Fibroblast of lung (primary cell): ENCODE measurements at places on chromosomes 11 and 22.

DNA sequence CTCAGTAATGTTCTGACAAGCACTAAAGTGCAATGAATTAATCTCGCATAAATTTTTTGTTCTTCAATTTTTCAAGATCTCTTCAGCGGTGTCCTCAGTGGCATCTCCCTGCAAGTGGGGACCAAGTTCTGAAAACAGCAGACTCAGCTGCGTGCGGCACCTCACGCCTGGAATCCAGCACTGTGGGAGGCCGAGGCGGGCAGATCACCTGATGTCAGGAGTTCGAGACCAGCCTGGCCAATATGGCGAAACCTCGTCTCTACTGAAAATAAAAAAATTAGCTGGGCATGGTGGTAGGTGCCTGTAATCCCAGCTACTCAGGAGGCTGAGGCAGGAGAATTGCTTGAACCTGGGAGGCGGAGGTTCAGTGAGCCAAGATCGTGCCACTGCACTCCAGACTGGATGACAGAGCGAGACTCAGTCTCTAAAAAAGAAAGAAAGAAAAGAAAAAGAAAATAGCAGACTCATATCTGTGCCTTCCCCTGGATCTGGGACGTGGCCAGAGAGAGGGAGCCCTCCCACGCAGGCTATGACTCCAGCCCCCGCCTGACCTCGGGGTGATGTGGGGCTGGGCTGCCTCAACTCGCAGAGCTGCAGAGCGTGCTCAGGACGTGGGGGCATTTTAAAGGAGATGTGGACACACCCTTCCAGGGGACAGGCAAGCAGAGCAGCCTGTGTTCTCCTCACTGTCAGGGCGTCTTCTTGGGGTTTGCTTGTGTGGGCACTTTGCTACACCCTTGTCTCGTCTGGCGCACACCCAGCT is 346.6 kb downstream of the BRD1 start:
- no peak for DNase-seq

DNA sequence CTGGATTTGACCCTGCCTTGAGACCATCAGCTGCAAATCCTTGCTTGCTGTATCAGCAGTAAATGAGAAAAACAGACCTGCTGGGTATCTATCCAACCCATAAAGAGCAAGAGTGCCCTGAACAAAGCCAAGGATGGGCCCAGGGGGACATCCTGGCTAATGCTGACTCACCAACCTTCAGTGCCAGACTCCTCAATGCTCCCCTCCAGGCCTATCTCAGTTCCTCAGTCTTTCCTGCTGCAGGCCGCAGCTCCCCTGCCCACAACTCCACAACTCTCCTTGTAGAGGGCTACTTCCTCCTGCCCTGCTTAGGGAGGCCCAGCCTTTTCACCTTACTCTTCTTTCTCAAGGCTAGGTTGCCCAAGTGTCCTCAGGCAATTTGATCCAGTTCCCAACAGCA is 2.6 kb downstream of the LAMTOR1 start:
- DNase-seq: no peak

DNA sequence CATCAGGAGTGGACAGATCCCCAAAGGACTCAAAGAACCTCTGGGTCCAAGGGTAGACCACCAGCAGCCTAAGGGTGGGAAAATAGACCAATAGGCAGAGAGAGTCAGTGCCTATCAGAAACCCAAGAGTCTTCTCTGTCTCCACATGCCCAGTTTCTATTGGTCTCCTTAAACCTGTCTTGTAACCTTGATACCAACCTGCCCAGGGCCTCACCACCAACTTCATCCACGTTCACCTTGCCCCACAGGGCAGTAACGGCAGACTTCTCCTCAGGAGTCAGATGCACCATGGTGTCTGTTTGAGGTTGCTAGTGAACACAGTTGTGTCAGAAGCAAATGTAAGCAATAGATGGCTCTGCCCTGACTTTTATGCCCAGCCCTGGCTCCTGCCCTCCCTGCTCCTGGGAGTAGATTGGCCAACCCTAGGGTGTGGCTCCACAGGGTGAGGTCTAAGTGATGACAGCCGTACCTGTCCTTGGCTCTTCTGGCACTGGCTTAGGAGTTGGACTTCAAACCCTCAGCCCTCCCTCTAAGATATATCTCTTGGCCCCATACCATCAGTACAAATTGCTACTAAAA is at the start of gene HBB:
Gene HBB (minus strand): TSS at position 340 of the 579 bp plus-strand sequence. CDS start 50 bp downstream, at position 290.
- DNase-seq: no peak

DNA sequence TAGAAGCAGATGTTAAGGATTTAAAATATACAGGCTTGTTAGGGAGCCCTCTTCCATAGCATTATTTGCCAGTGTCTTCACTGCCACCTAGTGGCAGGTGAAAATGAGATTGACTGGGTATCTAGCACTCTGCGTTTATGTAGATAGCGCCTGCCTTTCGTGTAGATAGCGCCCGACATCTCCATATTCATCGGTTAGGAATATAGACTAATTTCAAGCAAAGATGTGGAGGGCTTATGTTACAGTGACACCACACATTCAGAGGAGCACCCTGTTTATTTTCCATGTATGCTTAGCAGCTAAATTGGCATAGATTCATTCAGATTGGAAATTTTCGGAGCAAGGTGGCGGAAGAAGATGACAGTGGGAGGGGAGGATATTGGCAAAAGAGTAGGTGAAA is 72.0 kb downstream of the SLC5A12 start:
- peak; percentile 81 for DNase-seq
